ENCODE measurements at places on chromosomes 16 and 17. TPM values are rescaled to one million over a fixed set of nuclear protein-coding genes. Genes with fewer than 3 reads are reported as not detected.

Gene NPIPA2
- not detected for total RNA-seq

Gene KRT33A
- total RNA-seq, result not detected

GRCh38 chr17:49869038-49869374, 21.1 kb upstream of the TAC4 start:
- DNase-seq, result no peak

Gene ZNF469
- total RNA-seq, result 0.50 TPM

GRCh38 chr16:19746561-19746960, 28.5 kb downstream of the IQCK start:
- peak; percentile 55 for DNase-seq

DNA sequence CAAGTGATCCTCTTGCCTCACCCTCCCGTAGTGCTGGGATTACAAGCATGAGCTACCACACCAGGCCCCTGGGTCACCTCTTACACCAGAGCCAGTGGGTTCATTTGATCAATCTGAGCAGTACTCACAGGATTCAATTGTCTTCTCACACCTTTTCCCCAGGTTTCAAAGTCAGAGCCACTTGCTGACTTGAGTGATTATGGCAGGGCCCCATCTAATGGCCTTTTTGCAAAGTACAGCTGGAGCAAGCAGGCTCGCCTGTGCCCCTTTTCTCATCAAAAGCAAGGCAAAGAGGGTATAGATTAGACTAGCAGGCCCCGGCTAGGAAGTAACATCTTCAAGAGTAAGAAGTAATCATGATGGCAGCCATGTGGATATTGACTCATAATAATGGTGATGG, 114.8 kb upstream of the NOL11 start:
- peak; percentile 57 for DNase-seq

DNA sequence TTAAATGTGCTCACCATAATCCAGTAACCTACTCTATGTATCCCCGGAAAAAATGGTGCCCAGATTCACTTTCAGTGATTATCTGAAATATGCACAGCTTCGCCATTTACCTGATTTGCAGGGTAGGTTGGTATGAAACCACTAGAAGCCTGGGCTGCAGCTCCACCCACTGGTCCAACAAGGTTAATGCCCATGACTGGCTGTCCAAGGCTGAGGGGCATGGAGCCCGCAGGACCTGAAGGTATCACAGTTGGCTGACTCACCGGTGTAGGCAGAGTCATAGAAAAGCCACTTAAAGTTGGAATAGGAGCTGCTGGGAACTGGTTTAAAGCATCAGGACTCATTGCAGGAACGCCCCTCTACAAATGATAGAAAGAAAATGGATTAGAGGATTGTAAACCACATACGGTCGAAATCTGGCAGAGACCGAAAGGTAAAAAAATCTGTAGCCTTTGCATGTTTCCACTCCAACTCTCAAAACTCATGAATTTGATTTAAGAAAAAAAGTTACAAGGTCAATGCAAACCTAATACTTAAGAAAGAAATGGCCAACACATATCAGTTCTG, 38.6 kb downstream of the SYNRG start:
- DNase-seq, result peak; percentile 92

DNA sequence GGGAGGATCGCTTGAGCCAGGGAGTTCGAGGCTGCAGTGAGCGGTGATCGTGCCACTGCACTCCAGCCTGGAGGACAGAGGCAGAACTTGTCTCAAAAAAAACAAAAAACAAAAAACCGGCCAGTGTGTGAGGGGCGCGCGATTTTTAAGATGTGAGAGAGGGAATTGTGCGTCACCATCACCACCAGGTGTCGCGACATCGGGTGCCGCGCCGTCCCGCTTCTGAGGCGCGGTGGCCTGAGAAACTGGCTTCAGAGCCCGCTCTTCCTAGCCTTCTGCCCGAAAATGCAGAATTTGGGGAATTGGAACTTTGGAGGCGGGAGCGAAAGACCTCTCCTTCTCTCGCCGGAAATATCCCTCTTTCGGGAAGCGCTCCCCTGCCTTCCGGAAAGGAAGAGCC, 524.8 kb downstream of the KCNJ18 start:
- no peak for DNase-seq

Gene FADS6
- not detected for total RNA-seq

DNA sequence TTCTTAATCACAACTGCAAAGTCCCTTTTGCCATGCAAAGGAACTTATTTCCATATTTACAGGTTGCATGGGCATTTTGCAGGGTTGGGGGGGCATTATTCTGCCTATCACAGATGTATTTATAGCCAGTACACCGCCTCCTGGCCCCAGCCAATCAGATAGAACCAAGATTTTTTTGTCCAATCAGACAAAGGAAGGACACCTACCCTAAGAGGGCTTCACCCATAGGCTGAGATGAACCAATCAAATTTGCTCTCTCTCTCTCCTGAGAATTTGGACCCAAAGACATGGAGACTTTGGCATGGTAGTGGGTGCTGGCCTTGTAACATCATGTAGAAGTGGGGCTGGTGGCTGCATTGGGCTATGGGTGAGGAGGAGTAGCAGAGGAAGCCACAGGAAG, 3.9 kb upstream of the KCNG4 start:
- DNase-seq, result no peak

DNA sequence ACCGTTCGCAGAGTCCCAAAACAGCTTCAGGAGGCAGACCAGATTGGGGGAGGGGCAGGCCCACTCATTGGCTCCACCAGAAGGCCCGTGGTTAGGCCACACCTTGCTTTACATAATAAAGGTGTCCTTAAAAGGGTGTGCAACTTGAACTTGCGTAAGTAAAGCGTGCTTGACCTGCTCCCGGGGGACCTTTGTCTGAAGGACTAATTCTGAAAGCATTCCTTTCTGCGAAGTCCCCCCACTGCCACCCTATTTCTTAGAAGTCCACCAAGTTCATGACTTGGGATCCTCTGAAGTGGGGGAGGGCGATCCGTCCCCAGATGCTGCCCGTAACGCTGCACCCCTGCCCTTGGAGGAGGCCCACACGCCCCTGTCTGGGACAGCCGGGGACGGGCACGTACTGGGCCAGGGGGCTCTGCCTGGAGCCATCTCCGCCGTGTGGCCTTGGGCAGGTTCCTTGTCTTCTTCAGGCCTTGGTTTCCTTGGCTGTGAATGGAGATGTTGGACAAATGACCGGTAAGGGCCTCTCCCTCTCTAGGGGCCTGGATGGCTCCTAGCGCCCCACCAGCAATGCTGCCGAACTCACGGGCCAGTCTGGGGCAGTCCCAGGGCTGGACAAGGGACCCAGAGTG, 823 bp upstream of the ZNF469 start:
- DNase-seq, result no peak

- no peak for DNase-seq
Observed at GRCh38 chr17:78458091-78458490, 79.6 kb downstream of the PGS1 start.

DNA sequence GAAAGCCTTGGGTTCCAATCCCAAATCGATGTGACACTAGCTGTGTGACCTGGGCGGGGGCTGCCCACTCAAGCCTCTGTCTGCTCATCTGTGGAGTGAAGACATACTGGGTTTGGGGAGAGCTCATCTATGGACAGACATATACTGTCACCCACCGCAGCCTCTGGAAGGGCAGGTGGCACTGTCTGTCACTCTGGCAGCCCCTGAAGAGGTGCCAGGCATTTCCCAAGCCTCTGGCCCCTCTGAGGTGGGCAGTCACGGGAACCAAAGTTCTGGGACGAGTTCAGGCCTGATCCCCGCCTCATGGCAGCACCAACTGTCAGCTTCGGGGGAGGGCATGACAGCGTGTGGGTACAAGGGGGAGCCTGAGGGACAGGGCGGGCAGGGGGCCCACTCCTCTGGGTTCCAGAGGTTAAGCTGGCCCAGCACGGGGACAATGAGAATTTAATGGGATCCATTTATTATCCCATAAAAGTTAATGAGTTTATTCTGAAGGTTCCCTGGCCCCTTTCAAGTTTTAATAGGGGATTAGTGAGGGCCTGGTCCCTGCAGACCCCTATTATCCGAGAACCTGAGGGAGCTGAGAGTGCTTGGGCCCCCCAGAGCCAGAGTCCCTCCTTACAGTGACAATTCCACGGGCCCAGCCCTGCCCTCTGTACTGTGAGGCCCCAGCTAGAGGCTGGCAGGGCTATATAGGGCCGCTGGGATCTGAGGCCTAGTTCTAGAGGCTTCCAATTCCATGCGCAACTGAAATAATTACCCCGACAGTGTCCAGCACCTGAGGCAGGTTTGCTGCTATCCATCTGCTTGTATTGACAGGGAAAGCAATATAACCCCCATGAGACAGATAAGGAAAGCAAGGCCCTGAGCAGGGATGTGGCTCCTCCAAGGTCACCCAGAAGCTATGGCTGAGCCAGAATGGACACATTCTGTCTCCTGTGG, 18.8 kb downstream of the SEZ6 start:
- no peak for DNase-seq

Gene NAGLU
- 53.8 TPM for total RNA-seq

DNA sequence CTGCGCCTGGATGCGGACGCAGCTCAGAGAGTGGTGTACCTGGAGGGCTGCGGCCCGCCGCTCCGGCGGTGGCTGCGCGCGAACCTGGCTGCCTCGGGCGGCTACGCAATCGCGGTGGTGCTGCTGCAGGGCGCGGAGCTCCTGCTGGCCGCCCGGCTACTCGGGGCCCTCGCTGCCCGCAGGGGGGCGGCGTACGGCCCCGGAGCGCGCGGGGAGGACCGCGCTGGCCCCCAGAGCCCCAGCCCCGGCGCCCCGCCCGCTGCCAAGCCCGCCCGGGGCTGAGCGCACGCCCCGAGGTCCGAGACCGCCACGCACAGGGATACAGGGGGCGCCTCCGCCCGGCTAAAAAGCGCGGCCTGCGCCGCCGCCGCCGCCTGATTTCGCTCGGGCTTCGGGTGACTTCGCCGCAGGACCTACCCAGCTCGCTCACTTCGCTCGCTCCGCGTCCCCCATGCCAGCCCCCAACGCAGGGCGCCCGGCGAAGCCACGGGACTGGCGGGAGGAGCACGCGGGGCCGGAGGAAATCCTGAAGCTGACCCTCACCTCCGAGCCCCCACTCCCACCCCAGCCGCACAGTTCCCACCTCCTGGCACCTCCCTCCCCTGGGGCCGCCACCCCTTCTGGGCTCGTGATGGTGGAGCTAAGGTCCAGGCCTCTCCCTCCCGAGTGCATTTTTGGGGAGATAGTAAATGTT, 8.2 kb downstream of the PDE6G start:
- no peak for DNase-seq

DNA sequence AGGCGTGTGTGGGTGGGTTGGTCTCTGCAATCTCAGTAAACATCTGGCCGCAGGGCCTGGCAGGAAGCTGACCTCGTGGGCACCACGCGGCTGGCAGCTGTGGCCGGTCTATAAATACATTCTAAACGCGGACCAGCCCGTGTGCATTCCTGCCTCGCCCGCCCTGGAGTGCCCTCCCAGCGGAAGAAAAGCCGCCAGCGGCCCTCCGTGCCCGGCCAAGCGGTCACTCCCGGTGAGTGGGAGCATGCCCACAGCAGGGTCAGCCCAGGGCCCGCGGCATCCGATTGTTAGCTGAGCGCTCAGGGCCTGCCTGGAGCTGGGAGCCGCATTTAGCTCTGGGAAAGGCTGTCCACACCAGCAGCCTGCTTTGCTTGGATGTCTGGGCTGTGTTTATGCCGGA, 10.3 kb downstream of the ZNF469 start:
- DNase-seq, result no peak

Gene ATP2A3
- 4.8 TPM for total RNA-seq

- DNase-seq, result no peak
Observed at GRCh38 chr17:33127706-33128105, 136.1 kb downstream of the SPACA3 start.

- no peak for DNase-seq
Observed at GRCh38 chr17:29504711-29505110, 62.1 kb downstream of the ABHD15 start.

DNA sequence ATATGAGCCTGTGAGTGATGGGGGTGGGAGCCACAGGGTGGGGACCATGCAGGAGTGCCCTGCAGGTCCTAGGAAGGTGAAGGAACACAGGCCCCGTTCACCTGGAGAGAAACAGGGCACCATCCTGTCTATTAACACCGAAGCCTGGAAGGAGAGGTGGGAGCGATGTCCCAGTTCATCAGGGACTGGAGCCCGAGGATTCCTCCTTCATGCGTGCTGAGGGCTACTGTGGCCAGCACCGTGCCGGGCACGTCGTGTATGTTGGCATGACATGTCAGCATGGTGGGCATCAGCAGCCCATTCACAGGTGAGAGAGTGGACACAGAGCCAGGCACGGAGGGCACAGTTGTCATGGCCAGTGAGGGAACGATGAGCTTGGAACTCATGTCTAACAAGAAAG, 1.4 kb downstream of the WFIKKN2 start:
- DNase-seq, result no peak

DNA sequence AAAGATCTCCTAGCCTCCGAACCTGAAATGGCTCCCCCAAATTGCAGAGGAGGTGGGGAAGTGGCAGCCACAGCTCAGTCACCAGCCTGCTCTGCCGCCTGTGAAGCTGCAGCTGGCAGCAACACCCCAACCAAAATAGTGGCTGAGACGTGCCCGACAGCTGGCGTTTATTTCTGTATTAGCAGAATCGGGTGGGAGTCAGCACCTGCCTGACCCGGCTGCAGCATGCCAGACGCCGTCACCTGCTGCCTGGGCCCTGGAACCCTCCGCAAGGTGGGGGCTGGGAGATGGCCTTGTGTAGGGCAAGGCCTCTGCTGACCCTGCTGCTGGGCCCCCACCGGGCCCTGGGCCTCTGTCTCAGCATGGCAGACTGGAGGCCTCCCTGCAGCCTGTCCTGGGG, 17.5 kb upstream of the PABPN1L start:
- DNase-seq, result no peak

DNA sequence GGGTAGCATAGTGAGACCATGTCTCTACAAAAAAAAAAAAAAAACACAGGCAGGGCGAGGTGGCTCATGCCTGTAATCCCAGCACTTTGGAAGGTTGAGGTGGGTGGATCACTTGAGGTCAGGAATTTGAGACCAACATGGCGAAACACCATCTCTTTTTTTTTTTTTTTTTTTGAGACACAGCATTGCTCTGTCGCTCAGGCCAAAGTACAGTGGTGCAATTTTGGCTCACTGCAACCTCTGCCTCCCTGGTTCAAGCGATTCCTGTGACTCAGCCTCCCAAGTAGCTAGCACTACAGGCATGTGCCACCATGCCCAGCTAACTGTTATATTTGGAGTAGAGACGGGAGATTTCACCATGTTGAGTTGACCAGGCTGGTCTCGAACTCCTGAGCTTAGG, 5.1 kb downstream of the RAMP2 start:
- DNase-seq, result no peak

Gene FXR2
- total RNA-seq, result 30.3 TPM

GRCh38 chr16:50360033-50360778, 8.6 kb downstream of the BRD7 start:
- no peak for DNase-seq
